ENCODE measurements at places on chromosomes 1 and 21.
A peak's percentile ranks its signal among the peaks of the same experiment; 100 is the strongest.

- no peak overlapping the region for H3K4me3 ChIP-seq
- H3K36me3 ChIP-seq, result no peaks in the 10 kb centered on the region
- peaks cover 69% of the 10 kb centered on the region for H3K4me1 ChIP-seq
- H3K27me3 ChIP-seq, result no peaks in the 10 kb centered on the region
- DNase-seq, result no peak
Measured at GRCh38 chr1:12447307-12447706, 170.7 kb downstream of the DHRS3 start.

DNA sequence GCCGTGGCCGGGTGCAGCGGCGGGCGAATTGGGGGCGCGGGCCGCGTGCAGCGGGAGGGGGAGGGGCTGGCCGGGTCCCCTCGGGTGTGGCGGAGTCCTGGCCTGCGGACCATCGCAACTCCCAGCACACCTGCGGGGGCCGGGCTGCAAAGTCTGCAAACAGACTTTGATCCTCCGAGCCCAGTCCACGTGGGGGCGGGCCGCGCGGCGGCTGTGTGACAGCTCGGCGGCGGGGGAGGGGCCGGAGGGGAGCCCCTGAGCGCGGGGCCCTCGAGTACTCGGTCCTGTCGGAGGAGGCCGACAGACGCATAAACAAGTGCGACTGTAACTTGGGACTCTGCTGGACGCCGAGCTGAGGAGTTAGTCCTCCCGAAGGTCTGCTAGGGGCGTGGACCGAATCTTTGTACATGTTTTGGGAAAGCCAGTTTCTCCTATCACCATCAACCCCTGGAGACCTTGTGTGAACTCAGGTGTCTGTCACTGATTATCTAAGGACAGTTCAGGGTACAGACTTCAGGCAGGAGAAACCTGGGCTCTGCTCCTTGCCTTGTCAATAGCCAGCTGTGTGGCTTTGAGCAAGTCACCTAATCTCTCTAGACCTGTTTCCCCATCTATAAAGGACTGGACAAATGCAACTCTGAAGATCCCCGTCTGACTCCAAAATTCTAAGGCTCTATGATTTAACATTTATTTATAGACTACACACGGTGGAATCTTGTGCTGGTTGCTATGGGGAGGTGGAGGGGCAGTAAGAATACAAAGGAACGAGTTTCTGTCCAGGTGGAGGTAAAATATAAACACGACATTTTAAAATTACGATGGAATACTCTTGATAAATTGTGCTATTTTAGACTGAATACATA lies 710 bp upstream of the SLC30A1 start:
- H3K27me3 ChIP-seq, result no peaks in the 10 kb centered on the region
- peaks cover 55% of the 10 kb centered on the region for H3K4me1 ChIP-seq
- H3K27ac ChIP-seq, result peak overlapping the region; percentile 97
- no peaks in the 10 kb centered on the region for H3K36me3 ChIP-seq
- DNase-seq, result peak; percentile 64
- peak overlapping the region; percentile 94 for H3K4me3 ChIP-seq

- no peak for DNase-seq
- no peak overlapping the region for H3K27ac ChIP-seq
- no peaks in the 10 kb centered on the region for H3K4me1 ChIP-seq
- H3K27me3 ChIP-seq, result no peaks in the 10 kb centered on the region
- no peak overlapping the region for H3K4me3 ChIP-seq
- no peaks in the 10 kb centered on the region for H3K36me3 ChIP-seq
Measured at GRCh38 chr1:46429436-46429835, 35.3 kb downstream of the FAAH start.

GRCh38 chr1:80221319-80221718 lies 1214.8 kb upstream of the ADGRL4 start:
- H3K4me3 ChIP-seq, result no peak overlapping the region
- no peaks in the 10 kb centered on the region for H3K4me1 ChIP-seq
- no peak for DNase-seq

GRCh38 chr1:54518489-54518888 lies 29.5 kb upstream of the ACOT11 start:
- H3K27ac ChIP-seq, result no peak overlapping the region
- H3K4me3 ChIP-seq, result no peak overlapping the region
- H3K36me3 ChIP-seq, result no peaks in the 10 kb centered on the region
- no peak for DNase-seq
- H3K27me3 ChIP-seq, result no peaks in the 10 kb centered on the region
- H3K4me1 ChIP-seq, result no peaks in the 10 kb centered on the region

GRCh38 chr1:27161594-27161993 lies 6.7 kb upstream of the SLC9A1 start:
- no peaks in the 10 kb centered on the region for H3K27me3 ChIP-seq
- H3K4me1 ChIP-seq, result peaks cover 9% of the 10 kb centered on the region
- no peaks in the 10 kb centered on the region for H3K36me3 ChIP-seq

DNA sequence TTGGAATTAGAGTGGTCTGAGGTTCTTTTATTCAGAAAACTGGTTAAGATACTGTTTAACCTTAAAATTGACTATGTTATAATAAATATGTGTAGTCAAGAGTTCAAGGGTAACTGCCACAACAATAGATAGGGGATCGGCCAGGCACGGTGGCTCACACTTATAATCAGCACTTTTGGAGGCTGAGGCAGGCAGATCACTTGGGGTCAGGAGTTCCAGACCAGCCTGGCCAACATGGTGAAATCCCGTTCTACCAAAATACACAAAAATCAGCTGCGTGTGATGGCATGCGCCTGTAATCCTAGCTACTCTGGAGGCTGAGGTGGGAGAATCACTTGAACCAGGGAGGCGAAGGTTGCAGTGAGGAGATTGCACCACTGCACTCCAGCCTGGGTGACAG lies 39.5 kb downstream of the PDC start:
- no peak for DNase-seq
- no peaks in the 10 kb centered on the region for H3K4me1 ChIP-seq
- H3K27me3 ChIP-seq, result no peaks in the 10 kb centered on the region
- no peak overlapping the region for H3K27ac ChIP-seq
- peaks cover 45% of the 10 kb centered on the region for H3K36me3 ChIP-seq

GRCh38 chr1:17731460-17731859 lies 23.7 kb upstream of the ACTL8 start:
- H3K27ac ChIP-seq, result no peak overlapping the region
- H3K36me3 ChIP-seq, result no peaks in the 10 kb centered on the region
- no peaks in the 10 kb centered on the region for H3K4me1 ChIP-seq
- DNase-seq, result no peak

DNA sequence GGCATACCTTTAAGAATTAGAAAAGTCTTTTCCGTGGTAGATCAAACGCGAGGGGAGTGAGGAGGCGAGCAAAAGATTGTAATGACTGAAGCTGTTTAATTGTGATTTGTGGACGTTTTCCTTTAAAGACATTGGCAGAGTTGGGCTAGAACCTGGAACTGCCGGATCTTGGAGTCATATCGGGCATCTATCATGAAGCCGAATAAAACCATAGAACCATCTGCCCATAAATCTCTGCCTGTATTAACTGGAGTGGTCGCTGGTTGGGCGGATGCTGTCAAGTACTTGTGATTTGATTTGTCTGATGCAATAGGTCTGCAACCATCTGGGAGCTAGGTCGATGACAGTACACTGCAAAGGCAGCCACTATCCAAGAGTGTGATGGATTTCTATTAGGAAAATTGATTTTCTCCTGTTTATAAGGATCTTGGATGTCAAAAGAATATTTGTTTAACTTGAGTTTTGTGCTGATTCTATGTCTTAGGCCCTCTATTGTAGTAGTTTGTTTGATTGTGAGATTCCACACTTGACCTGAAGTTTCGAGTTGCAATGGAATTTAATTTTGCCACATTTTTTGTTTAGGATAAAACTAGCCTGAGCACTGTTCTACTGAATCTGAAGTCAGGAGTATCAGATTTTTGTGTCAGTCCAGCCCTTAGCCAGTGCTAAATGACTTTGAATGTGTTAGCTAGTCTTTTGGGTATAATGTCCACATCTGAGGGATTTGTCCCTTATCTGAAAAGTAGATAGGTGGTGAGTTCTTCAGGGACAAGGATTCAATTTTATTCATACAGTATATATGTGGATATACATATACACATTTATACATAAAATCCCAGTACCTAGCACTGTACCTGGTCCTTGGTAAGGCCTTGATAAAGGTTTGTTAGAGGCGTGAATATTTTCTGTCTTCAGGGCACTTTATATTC lies 1.2 kb downstream of the SARS1 start:
- H3K27me3 ChIP-seq, result no peaks in the 10 kb centered on the region
- peak overlapping the region; percentile 97 for H3K27ac ChIP-seq
- H3K4me3 ChIP-seq, result peak overlapping the region; percentile 83
- H3K4me1 ChIP-seq, result peaks cover 57% of the 10 kb centered on the region
- no peak for DNase-seq

DNA sequence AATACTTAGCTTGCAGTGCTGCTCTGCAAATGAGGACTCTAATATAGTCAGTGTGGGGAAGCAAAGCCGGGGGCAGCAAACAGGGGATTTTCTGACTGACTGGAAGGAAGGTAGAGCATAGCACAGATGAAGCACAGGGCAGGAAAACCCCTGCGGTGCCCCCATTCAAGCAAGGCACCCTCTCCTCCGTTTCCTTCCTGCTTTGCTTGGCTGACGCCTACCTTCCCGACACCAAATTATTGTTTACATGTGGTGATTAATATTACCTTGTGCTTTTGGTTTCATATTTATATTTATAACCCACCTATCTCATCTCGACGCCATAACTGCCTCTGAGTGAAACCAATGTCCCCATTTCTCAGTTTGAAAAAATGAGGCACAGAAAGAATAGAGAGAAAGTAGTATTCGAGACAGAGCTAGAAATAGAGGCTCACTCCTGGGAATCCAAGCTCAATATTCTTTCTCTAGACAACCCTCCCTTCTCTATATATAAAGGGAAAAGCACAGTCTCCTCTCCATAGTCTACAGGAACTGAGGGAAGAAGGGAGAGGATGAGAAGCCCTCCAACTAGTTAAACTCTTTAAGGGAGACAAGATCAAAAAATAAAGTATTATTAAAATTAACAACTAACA lies 41.3 kb downstream of the PIK3C2B start:
- no peaks in the 10 kb centered on the region for H3K27me3 ChIP-seq
- DNase-seq, result no peak
- peaks cover 11% of the 10 kb centered on the region for H3K36me3 ChIP-seq

All from esophagus squamous epithelium (tissue), 5 donors.